ENCODE measurements at places on chromosomes 13 and 19.

DNA sequence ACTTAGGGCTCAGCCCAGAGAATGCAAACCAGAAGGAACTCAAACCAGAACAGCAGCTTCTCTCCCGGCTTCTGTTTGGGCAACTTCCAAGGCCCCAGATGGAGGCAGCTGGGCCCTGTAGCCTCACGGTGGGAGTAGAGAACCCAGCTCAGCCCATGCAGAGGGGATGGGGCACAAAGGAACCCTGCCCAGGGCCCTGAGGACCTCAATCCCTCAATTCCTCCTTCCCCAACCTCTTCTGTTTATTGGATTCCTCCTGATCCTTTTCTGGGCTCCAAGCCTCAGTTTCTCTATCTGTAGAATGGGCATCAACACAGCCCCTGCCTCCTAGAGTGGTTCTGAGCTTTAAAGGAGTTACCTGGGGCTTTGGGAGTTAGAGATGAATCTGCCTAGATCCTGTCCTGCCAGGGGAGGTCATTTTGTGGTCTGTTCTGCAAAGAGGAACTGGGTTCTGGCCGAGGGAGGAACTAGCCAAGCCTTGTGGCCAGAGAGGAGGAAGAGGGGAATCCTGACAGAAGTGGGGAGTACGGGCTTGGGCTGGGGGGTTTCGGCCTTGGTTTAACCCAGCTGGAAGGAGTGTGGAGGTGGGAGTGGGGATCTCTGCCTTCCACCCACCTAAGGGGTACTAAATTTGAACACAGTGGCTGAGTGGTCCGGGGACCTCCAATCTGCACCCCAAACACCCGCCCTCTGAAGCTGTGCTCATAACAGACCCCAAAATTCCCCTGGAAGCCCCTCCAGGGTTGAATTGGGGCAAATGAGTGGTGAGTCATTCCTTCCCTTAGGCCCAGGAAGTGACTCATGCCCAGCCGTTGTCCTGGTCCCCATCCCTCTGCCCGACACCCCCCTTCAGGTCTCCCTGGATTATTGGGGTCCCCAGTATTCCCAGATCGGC, 2.7 kb downstream of the ADGRE5 start:
- peak; percentile 67 for DNase-seq
- H3K36me3 ChIP-seq: no peaks in the 10 kb centered on the region
- peak overlapping the region; percentile 91 for H3K27ac ChIP-seq
- H3K27me3 ChIP-seq: no peaks in the 10 kb centered on the region
- H3K4me1 ChIP-seq: peaks cover 11% of the 10 kb centered on the region
- H3K4me3 ChIP-seq: peak overlapping the region; percentile 48

GRCh38 chr19:10603084-10603872, 16.2 kb upstream of the AP1M2 start:
- H3K4me1 ChIP-seq: peaks cover 6% of the 10 kb centered on the region
- peak overlapping the region; percentile 77 for H3K27ac ChIP-seq
- peaks cover 5% of the 10 kb centered on the region for H3K27me3 ChIP-seq
- H3K4me3 ChIP-seq: peak overlapping the region; percentile 88
- no peak for DNase-seq

- peaks cover 2% of the 10 kb centered on the region for H3K4me1 ChIP-seq
- H3K27me3 ChIP-seq: no peaks in the 10 kb centered on the region
- DNase-seq: no peak
- H3K4me3 ChIP-seq: no peak overlapping the region
- H3K36me3 ChIP-seq: no peaks in the 10 kb centered on the region
Measured at GRCh38 chr19:43622070-43622469, 2.6 kb upstream of the ZNF428 start.

DNA sequence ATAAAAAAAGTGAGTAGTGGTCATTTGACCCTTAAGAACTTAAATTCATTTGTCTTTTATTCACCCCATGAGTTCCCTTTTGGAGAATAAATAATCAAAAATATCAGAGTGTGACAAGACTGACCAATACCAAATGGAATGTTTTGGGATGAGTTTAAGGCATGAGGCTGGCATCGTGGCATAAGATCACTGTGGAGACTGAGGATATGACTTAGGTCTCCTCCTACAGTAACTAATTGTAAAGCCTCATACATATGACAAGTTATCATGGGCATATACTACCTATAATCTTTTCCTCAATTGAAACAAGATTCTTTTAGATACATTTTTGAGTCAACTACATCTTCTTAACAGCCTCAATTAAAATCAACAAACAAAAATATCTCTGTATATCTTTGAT, 782.0 kb downstream of the SLITRK1 start:
- no peak overlapping the region for H3K4me3 ChIP-seq
- no peaks in the 10 kb centered on the region for H3K36me3 ChIP-seq
- H3K4me1 ChIP-seq: no peaks in the 10 kb centered on the region
- no peak overlapping the region for H3K27ac ChIP-seq
- H3K27me3 ChIP-seq: no peaks in the 10 kb centered on the region

- no peak for DNase-seq
- no peak overlapping the region for H3K27ac ChIP-seq
- H3K27me3 ChIP-seq: no peaks in the 10 kb centered on the region
- H3K36me3 ChIP-seq: no peaks in the 10 kb centered on the region
- no peaks in the 10 kb centered on the region for H3K4me1 ChIP-seq
- no peak overlapping the region for H3K4me3 ChIP-seq
Measured at GRCh38 chr13:79018166-79018565, 359.2 kb upstream of the OBI1 start.

DNA sequence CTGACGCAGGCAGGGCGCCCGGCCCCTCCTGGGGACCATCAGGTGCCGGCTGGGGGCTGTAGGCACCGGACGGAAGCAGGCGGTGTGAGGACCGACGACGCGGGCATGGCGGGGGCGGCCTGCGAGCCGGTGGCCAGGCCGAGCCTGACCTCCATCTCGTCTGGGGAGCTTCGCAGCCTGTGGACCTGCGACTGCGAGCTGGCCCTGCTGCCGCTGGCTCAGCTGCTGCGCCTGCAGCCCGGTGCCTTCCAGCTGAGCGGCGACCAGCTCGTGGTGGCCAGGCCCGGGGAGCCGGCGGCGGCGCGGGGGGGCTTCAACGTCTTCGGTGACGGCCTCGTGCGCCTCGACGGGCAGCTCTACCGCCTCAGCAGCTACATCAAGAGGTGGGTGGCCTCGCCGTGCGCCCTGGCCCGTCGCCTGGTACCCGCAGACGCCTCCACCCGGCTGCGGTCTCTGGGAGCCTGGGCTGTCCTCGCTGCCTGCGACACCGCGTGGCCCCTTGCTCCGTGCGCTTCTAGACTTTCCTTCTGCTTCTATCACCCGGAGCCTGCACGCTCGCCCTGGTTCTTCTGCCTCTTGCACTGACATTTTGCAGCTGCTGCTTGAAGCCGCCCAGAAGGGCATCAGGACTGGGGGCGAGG, 460 bp downstream of the MEDAG start:
- no peaks in the 10 kb centered on the region for H3K27me3 ChIP-seq
- DNase-seq: peak; percentile 17
- peak overlapping the region; percentile 40 for H3K4me3 ChIP-seq
- H3K36me3 ChIP-seq: no peaks in the 10 kb centered on the region
- peaks cover 8% of the 10 kb centered on the region for H3K4me1 ChIP-seq
- peak overlapping the region; percentile 40 for H3K27ac ChIP-seq

DNA sequence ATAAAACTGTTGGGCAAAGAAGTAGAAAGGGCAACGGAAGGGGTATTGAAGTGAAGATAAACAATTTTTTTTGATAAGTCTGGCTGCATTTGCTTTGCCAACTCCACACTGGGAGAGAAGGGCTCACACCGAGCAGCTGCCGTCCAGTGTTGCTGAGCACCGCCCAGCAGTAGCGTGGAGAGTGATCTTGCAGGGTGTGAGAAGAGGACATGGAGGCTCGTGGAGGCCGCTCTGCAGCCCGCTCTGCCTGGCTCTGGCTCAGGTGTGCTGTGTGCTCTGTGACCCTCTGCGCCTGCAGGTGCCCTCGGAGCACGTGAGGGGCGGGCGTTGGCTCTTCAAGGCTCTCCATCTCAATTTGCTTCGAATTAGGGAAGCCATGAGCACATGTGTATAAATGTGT, 35.9 kb upstream of the TEX29 start:
- no peak overlapping the region for H3K4me3 ChIP-seq
- no peak for DNase-seq
- peaks cover 23% of the 10 kb centered on the region for H3K36me3 ChIP-seq
- H3K4me1 ChIP-seq: peaks cover 12% of the 10 kb centered on the region
- no peaks in the 10 kb centered on the region for H3K27me3 ChIP-seq

GRCh38 chr13:43537124-43537523, 249.6 kb downstream of the ENOX1 start:
- H3K27ac ChIP-seq: no peak overlapping the region
- H3K27me3 ChIP-seq: no peaks in the 10 kb centered on the region
- no peaks in the 10 kb centered on the region for H3K4me1 ChIP-seq

- no peak overlapping the region for H3K27ac ChIP-seq
- H3K36me3 ChIP-seq: no peaks in the 10 kb centered on the region
- DNase-seq: no peak
- H3K4me3 ChIP-seq: no peak overlapping the region
- no peaks in the 10 kb centered on the region for H3K27me3 ChIP-seq
Measured at GRCh38 chr13:30333616-30334015, 26.3 kb upstream of the KATNAL1 start.
